Right kidney (tissue), 9 donors: ENCODE measurements at places on chromosomes 2 and 18.

DNA sequence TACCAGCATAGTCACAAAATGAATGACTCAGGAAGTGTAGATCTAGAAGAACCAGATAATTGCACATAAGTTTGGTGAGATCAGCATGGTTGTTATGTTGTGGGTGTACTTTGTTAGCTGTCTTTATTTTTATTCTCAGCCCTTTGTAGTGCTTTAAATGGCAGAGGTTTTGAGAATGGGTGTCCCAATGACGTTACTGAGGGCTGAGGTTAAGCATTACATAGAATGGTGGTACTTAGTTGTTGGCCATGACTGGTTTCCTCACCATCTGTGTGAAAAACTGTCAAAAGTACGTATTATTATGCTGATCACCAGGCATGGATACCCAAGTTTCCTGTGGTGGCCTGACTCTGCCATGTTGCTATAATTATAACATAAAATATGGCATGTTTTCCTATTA, 165.8 kb downstream of the UBE2E3 start:
- DNase-seq = no peak

DNA sequence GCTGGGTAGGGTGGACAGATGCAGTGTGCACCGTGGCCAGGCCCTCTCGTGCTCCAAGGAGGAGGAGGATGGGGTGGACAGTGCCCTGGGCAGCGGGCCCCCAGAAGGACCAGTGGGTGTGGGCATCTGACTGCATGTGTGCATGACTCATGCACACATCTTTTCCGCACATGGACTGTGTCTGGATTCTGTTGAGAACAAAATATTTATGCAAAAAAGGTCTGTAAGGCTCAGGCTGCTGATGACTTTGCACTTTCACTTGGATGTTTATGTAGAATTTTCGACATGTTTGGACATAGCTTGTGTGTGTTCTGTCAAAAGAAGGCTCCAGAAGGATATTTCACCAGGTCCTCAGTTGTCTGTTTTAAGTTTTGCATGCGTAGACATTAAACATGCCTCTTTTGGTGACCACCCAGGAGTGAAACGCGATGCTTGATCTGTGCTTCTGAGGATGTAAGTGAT, 45.6 kb downstream of the MTCL1 start:
- DNase-seq = no peak

DNA sequence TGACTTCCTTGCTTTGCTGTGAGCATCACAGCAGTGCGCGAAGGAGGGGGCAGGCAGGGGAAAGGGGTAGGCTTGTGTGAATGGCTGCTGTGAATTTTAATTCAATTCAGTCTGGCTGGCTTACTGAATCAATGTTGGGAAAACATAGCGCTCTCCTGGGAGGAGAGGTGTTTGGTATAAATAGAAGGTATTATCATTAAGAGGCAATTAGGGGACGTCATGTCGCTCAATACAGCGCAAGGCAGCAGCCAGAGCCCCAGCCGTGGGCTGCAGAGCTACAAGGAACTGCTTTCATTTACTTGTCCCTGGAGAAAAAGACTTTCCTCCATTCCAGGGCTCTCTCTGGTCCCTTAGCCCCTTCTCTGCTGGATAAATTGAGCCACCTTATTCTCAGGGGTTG, 181.4 kb upstream of the MSH6 start:
- DNase-seq = no peak

DNA sequence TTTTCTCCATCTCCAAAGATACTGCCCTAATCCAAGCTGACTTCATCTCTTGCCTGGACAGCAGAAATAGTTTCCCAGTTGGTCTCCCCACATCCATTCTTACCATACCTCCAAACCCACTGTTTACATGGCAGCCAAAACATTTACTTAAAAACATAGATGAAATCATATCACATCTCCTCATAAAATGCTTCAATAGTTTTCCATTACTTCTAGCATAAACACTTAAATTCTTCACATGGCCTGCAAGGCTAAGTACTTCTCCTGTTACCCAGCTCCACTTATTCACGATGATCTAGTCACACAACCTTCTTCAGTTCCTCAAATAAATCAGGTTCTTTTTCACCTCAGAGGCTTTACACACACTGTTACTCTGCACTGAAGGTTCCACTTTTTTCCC, 185.8 kb upstream of the ACVR2A start:
- no peak for DNase-seq
